AG09309 (cell line): ENCODE measurements at places on chromosomes 13 and 19.
A peak's percentile ranks its signal among the peaks of the same experiment; 100 is the strongest.

DNA sequence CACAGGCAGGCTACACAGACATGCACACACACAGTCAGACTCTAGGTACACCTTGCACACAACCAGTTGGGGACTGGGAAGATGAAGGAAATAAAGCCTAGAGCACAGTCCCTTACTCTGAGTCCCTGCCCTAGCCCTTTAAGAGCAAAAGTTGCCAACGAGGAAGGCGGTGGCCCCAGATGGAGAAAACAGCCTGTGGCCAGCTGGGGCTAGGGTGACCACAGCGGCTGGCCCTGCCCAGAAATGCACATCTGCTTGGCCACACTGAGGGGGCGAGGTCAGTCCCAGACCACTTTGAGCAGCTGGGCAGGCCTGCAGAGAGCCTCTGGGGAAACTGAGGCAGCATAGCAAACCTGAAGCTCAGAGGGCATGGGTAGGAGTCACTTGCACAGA is 52.3 kb downstream of the PTPRS start:
- DNase-seq: no peak

- DNase-seq: no peak
Measured at GRCh38 chr19:36488846-36489117, 579 bp downstream of the ZNF566 start.

DNA sequence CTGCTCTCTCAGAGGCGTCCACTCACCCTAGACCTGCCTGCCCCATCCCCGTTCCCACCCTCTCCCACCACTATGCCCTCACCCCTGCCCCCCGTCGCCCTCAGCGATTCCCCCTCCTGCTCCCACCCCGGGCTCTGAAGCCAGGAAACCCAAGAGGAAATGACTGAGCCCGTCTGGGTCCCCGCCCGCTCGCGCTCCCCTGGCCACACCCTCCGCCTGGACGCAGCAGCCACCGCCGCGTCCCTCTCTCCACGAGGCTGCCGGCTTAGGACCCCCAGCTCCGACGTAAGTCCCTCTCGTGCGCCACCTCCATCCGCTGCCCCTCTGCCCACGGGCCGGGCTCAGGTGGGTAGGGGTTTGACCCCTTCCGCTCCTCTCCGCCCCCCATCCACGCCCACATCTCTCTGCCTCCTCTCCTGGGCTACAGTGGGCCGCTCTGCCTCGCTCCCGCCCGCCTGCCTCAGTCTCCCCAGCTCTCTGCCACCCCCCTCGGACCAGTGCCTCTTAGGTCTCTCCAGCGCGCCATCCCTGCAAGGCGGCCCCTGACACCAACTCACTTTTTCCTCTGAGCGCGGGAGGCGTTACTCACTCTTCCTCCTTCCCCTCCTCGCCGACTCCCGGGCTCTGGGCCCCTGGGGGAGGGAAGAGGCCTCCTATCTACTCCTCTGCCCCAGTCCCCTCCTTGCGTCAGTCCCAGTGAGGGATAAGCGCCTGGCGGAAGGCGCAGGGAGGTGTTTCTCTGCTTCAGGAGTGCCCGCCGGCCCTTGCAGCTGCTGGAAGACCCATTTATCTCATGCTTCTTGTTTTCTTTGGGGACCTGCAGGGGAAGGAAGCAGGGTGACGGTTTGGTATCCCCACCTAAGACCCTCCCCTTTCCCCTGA is at the start of gene FXYD5:
Gene FXYD5, plus strand, starts transcription at position 211 of the 882 bp plus-strand sequence. CDS start 816 bp downstream, outside the sequence.
- DNase-seq: peak; percentile 49

GRCh38 chr19:15294561-15294990 is 37.8 kb downstream of the BRD4 start:
- DNase-seq: no peak

DNA sequence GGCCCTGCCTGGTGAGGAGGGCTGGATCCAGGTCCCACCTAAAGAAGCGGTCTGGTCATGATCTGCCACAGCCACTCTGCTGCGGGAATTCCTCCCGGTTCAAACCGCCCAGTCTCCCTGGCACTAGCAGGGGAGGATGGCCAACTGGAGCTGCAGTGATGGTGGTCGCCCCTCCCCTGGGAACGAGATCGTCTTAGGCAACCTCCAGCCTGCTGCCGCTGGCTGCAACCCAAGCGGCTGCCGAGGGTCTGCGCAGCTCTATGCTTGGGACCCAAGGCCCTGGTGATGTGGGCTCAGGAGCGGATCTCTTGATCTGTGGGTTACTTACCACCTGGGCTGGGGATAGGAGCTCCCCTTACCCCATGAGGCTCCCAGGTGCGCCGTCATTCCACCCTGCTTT is 69.1 kb downstream of the TNFSF11 start:
- DNase-seq: no peak

DNA sequence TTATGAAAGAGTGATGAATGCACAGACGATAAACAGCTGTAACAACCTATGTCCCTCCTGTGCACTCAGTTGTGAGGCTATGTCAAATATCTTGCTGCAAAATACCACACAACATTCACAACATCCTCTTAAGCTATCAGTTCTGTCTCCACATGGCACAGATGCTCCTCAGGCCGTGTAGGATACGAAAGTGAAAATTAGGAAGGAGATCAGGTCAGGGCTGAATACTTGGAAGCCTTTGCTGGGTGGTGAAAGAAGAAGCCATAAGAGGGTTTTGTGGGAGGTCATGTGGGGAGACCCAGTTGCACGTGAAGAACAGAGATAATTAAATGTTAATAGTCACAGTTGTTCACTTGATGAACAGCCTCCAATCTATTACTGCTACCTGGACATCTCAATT is 58.9 kb downstream of the RXFP2 start:
- DNase-seq: no peak

DNA sequence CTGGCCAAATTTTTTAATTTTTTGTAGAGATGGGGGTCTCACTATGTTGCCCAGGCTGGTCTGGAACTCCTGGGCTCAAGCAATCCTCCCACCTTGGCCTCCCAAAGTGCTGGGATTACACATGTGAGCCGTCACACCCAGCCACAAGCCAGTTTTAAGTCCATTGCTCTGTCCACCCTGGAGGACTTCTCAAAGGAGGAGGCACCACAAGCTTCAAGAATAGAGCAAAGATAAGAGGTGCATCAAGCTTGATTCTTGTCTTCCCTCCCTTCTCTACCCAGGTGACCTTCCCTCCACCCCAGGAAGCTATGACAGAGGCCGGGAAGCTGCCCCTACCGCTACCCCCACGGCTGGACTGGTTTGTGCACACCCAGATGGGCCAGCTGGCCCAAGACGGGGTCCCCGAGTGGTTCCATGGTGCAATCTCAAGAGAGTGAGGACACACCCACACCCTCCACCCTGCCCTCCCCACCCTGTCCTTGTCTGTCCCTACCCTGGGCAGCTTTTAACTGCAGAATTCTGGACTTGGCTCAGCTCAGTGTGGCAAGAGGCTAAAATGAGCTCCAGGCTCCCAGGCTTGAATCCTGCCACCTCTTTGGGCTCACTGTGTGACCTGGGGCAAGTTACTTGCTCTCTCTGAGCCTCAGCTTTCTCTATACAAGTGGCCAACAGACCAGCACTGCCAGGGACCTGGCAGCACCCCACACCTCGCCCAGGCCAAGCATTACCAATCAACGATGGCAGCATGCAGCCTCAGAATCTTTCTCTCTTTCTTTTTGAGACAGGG is 5.2 kb downstream of the HSH2D start:
- DNase-seq: no peak

DNA sequence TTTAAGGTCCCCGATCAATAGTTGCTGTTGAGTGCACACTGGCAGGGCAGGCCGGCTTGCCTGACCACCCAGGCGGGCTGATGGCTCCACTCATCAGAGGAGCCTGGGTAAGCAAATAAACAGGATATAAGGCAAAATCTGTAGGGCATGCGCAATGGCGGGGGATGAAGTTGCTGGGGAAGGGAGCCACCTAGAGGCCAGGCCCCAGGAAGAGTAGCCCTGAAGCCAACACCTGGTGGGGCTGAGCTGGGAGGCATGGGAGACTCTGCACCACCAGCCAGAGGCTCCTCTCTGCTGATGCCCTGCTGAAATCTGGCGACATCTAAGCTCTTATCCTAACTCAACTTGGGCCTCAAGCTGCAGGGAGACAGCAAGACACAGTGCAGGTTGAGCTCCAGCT is 324.3 kb downstream of the ZNF536 start:
- DNase-seq: no peak

DNA sequence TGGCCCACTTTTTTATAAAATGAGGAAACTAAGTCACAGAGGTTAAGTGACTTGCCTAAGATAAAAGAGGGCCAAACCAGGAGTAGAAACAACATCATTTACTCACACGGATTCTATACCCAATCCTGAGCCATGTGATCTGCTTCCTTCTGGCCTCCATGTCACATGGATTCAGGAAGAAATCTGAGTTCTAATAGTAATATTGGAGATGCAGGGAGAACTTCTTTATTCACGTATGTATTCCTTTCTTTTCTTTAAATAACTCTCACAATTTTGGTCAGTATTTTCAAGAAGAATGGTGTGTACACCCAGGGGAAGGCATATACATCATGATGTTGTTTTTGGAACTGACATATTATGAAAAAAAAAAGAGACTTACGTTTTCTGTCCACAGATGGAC is 1.8 kb downstream of the POSTN start:
- no peak for DNase-seq

GRCh38 chr19:39410017-39410830 is 2.2 kb upstream of the PLEKHG2 start:
- DNase-seq: no peak

- DNase-seq: no peak
Measured at GRCh38 chr19:46369817-46370216, 22.9 kb downstream of the PPP5C start.

DNA sequence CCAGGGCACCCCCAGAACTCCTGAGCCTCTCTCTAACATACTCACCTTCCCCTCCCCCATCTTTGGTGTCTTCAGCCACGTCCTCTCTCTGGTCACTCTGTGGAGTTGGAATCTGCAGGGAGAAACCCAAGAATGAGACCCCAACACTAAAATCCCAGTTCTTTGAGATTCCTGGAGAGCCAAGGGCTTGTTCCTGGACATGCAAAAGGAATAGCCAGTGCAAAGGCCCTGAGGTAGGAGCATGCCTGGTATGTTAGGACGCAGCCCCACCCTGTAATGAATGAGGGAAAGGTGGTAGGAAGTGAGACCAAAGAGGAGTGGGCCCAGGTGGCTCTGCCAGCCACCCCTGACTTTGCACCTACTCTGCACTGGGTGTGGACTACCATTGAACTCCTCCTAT is 2.4 kb upstream of the LPAR2 start:
- DNase-seq: no peak

DNA sequence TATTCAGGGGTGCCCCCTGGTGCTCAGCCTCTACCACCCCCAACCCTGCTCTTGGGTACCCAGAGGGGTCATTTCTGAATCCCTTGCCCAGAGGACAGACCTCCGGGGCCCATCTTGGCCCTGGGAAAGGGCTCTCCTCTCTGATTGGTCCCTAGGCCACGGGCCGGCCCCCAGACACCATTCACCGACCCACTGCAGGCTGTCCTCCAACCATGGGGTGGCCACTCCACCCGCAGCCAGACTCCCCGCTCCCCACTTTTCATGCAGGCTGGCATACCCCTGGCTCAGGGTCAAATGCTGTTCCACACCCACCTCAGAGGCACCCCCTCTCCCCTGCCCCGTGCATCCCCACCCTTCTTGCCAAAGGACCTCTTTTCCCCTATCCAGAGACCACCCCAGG is 14.8 kb downstream of the SMIM24 start:
- no peak for DNase-seq

DNA sequence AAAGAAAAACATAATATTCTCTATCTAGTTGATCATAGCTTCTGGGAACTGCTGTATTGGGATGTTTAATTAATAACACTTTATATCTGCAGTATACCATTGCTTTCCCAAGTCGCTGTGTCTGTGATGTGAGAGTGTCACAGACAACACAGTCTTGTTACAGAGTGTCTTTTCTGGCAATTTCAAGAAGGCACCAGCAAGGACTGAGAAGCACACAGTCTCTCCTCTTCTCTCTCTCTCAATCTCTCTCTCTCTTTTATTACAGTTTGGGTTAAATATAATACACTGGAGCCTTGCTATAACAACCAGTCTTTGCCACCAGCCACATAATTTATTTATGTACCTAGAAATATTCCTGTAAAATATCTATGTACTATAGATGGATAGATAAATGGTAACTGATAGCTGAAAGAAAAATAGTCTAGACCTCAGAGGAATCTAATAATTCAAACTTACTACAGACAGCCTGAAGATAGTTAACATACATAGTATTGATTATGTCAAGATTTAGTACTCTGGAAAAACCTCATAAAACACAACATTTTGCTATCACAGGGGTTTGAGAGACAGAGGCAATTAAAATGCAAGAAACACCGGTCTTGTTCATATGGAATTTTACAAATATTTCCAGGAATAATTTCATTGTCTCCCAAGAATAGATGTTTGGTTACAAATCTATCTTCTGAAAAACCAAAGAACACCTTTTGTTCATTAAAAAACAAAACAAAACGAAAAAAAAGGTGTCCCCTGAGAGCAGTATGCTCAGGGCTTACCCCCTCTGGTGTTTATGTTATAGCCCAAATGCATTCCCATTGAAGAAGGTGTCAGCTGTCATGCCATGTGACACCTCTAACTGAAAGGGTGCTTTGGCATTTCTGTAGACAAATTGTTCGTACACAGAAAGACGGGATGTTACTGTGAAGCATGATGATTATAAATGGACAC is 507.8 kb downstream of the TBC1D4 start:
- no peak for DNase-seq

DNA sequence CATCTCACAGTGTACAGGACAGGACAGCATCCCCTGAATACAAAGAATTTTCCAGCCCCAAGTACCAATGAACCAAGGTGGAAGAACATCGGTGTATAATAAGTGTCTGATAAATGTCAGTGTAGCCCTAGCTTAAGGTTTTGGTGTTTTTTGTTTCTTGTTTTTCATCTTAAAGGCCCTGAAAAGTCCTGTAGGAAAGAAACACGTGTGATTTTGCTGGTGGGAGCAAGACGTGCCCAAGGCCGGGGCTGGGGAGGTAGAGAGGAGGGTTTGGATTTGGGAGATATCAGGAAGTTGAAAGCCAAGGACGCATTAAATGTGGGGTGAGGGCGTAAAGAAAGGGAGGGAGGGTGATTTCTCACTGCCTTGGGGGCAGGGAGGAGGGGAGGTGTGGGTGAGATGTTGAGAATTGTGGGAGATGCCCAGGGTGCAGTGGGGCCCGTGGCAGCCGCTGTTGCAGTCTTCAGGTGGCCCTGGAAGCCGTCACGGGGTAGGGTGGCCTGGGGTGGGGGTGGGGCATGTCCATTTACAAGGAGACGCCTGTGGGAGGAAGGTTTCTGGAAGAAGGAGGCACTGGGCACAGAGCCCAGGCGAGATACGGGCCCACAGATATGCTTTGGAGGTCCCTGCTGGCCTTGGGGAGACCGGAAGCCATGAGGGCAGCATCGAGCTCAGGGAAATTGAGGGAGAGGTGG is 6.7 kb downstream of the CAMSAP3 start:
- DNase-seq: no peak
